Germinal center (tissue), 1 donor: ENCODE measurements at places on chromosomes 16 and 17.

GRCh38 chr17:7101531-7101930 is 13.1 kb downstream of the ASGR2 start:
- no peak for DNase-seq

GRCh38 chr16:66229651-66230050 is 136.8 kb upstream of the CDH5 start:
- no peak for DNase-seq

DNA sequence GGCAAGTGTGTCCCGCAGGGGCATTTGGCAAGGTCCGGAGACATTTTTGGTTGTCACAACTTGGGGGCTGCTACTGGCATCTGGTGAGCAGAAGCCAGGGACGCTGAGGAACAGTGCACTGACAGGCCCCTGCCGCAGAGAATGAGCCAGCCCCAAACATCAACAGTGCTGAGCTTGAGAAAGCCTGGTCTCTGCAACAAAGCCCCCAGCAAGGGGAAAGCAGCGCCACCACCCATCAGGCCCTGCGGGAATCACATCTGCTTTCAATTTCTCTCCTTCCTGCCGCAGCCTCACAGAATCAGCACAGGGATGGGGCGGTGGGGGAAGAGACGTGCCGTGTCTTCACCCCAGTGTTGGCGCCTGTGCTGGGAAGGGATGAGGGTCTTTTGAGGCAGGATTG is 14.8 kb upstream of the PRPSAP1 start:
- DNase-seq = no peak

GRCh38 chr17:51778842-51779241 is 379.7 kb downstream of the CA10 start:
- DNase-seq = no peak

GRCh38 chr16:73311857-73312723 is 264.2 kb upstream of the ZFHX3 start:
- DNase-seq = no peak

- DNase-seq = no peak
These were observed 12.4 kb downstream of the UBALD1 start for GRCh38 chr16:4602331-4602730.

- no peak for DNase-seq
These were observed 106.9 kb downstream of the RGS9 start for GRCh38 chr17:65243838-65244625.

DNA sequence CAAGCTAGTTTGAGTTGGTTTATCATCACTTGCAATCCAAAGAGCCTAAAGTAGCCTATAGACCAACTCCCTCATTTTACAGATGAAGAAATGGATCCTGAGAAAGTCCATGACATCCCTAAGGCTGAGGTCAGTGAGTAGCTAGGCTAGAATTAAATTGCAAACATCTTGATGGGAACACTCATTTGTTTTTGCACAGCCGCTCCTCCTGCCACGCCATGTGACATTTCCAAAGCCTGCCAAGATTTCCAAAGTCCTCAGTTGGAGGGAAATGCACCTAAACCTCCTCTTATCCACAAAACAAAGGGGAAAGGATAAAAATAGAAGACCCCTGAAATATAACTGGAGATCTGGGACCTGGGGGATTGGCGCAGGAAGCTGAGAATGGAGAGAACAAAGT is 15.0 kb downstream of the TMEM92 start:
- no peak for DNase-seq

GRCh38 chr17:63140255-63140654 is 174.2 kb downstream of the TANC2 start:
- no peak for DNase-seq

DNA sequence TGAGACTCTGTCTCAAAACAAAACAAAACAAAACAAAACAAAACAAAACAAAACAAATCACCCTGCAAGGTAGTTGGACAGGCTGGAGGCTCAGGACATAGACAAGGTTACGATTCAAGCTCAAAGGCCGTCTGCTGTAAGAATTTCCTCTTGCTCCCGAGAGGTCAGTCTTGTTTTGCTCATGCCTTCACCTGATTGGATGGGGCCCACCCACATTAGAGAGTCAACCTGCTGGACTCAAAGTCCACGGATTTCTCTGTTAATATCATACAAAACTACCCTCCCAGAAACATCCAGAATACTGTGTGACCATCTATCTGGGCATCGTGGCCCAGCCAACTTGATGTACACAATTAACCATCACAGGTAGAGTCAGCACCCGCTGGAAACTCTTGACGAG is 330.0 kb upstream of the EEF2KMT start:
- DNase-seq = no peak

- peak; percentile 64 for DNase-seq
These were observed 9.9 kb upstream of the NAGS start for GRCh38 chr17:43994272-43995149.

- DNase-seq = peak; percentile 64
These were observed 9.4 kb upstream of the MYL4 start for GRCh38 chr17:47199627-47200324.

GRCh38 chr16:55081622-55082590 is 151.2 kb downstream of the IRX5 start:
- DNase-seq = no peak

DNA sequence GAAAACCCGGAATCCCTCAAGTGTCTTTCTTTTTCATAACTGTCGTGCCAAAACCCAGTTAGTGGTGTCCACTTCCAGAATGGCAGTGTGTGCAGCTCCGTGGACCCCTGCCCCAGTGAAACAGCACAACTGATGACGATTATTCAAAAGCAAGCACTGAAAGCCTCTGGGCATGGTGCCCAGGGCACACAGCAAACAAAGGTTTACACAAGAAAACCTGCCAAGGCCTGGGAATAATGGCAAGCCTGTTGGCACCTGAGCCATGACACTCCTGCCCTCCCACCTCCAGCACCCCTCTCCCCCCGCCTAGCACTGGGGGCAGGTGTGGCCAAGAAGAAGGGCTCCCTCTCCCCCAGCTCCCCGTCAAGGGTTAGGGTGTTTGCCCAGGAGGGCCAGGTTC is 2.8 kb downstream of the PKMYT1 start:
- no peak for DNase-seq
